Melanocyte of skin (primary cell): ENCODE measurements at places on chromosomes 13 and 19. TPM values are rescaled to one million over a fixed set of nuclear protein-coding genes. Genes with fewer than 3 reads are reported as not detected.

ZNF302 gene
- total RNA-seq, result 14.5 and 18.9 TPM in 2 replicates

USHBP1 gene
- total RNA-seq, result not detected in 2 replicates

ARL11 gene
- not detected in 2 replicates for total RNA-seq

MEGF8 gene
- 17.6 and 21.3 TPM in 2 replicates for total RNA-seq

CLPTM1 gene
- 71.3 and 85.6 TPM in 2 replicates for total RNA-seq

ATP8B3 gene
- 1.7 and 4.0 TPM in 2 replicates for total RNA-seq

SIX5 gene
- total RNA-seq, result 5.5 and 7.6 TPM in 2 replicates

LENG9 gene
- 10.7 and 10.8 TPM in 2 replicates for total RNA-seq

FUT3 gene
- not detected in 2 replicates for total RNA-seq

THSD1 gene
- total RNA-seq, result 0.67 and 1.7 TPM in 2 replicates

CACNG6 gene
- total RNA-seq, result not detected in 2 replicates

FCGBP gene
- total RNA-seq, result 0.15 and 0.33 TPM in 2 replicates

FPR2 gene
- total RNA-seq, result not detected in 2 replicates

IL27RA gene
- 4.7 and 12.0 TPM in 2 replicates for total RNA-seq

ZNF546 gene
- total RNA-seq, result 5.5 and 6.5 TPM in 2 replicates

LILRA5 gene
- total RNA-seq, result not detected in 2 replicates

ZNF419 gene
- 12.7 and 15.3 TPM in 2 replicates for total RNA-seq

DZIP1 gene
- 23.3 and 37.8 TPM in 2 replicates for total RNA-seq

ZNRF4 gene
- total RNA-seq, result not detected in 2 replicates

FRY gene
- total RNA-seq, result 6.2 and 6.5 TPM in 2 replicates

TGFBR3L gene
- 0.36 TPM in 1 of 2 replicates, not detected in the other for total RNA-seq

MAST1 gene
- total RNA-seq, result 2.1 and 3.6 TPM in 2 replicates

F2RL3 gene
- total RNA-seq, result not detected in 2 replicates

GNG7 gene
- 2.4 and 7.3 TPM in 2 replicates for total RNA-seq

NPAS1 gene
- 0.46 and 0.67 TPM in 2 replicates for total RNA-seq

ZNF559 gene
- total RNA-seq, result 10.3 and 11.0 TPM in 2 replicates

ZNF585A gene
- 4.8 and 14.2 TPM in 2 replicates for total RNA-seq

NLRP13 gene
- not detected in 2 replicates for total RNA-seq

HCN2 gene
- 0.67 and 0.77 TPM in 2 replicates for total RNA-seq

ZNF626 gene
- 7.2 and 9.1 TPM in 2 replicates for total RNA-seq

TRPC4 gene
- total RNA-seq, result not detected in 2 replicates

OR7A5 gene
- 0.33 and 2.9 TPM in 2 replicates for total RNA-seq

RHPN2 gene
- total RNA-seq, result 5.7 and 8.3 TPM in 2 replicates

OR4F17 gene
- not detected in 2 replicates for total RNA-seq

LRRC4B gene
- under 0.01 TPM in 1 of 2 replicates, not detected in the other for total RNA-seq

RPL36 gene
- 226 and 274 TPM in 2 replicates for total RNA-seq

PRR22 gene
- total RNA-seq, result 1.4 and 1.5 TPM in 2 replicates

ZNF628 gene
- total RNA-seq, result 2.9 and 4.8 TPM in 2 replicates

CD209 gene
- total RNA-seq, result not detected in 2 replicates

PROZ gene
- total RNA-seq, result not detected in 2 replicates

ZNF28 gene
- 17.9 and 19.3 TPM in 2 replicates for total RNA-seq

ZNF584 gene
- total RNA-seq, result 16.7 and 18.7 TPM in 2 replicates

MEDAG gene
- under 0.01 and 0.73 TPM in 2 replicates for total RNA-seq

GNG8 gene
- total RNA-seq, result not detected in 2 replicates

FIZ1 gene
- total RNA-seq, result 2.4 and 2.9 TPM in 2 replicates

CFAP97D2 gene
- total RNA-seq, result not detected in 2 replicates

RYR1 gene
- total RNA-seq, result 0.15 and 1.00 TPM in 2 replicates

UGGT2 gene
- 25.1 and 52.7 TPM in 2 replicates for total RNA-seq

NDUFA3 gene
- 8.8 and 11.3 TPM in 2 replicates for total RNA-seq

MEIS3 gene
- 29.3 and 38.5 TPM in 2 replicates for total RNA-seq

TEX29 gene
- total RNA-seq, result not detected in 2 replicates

CEACAM20 gene
- not detected in 2 replicates for total RNA-seq

WASF3 gene
- total RNA-seq, result 12.0 and 16.0 TPM in 2 replicates

NCR1 gene
- not detected in 2 replicates for total RNA-seq

TEX26 gene
- total RNA-seq, result not detected in 2 replicates

POMP gene
- total RNA-seq, result 138 and 167 TPM in 2 replicates

PTH2 gene
- not detected in 2 replicates for total RNA-seq
